Stimulated activated CD8-positive, alpha-beta memory T cell treated with anti-CD3 and anti-CD28 coated beads, Interleukin-4, amount 100 ng/mL, for 1 hour (primary cell): ENCODE measurements at places on chromosomes 4 and X.

DNA sequence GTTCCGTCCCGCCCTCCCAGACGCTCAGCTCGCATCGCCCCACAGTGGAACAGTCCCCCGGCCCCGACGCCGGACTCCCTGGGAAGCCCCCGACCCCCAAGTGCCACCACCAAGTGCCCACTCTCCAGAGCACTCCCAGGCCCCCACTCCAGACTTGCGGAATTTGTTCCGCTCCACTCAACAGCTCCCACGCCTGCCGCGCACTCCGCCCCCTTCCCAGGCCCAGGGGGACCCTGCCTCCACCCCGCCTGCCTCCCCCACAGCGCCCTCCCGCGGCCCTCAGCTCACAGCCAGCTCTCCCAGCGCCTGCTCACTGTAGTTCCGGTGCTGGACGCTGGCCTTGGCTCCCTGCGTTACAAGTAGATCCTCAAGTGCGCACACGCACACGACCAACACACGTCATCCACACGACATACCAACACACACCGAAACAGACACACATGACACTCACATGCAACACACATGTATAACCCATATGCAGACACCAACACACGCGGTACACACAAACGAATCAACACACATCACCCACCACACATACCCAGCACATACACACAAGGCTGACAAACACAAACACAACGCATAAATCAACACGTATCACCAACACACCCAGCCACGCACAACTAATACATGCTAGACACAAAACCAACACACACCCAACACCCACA, 8.0 kb downstream of the MSX1 start:
- no peak for DNase-seq

- DNase-seq = no peak
Observed at GRCh38 chr4:114601304-114602052, 2.9 kb downstream of the UGT8 start.

- no peak for DNase-seq
Observed at GRCh38 chr4:47538825-47539154, 53.7 kb downstream of the ATP10D start.

- DNase-seq = no peak
Observed at GRCh38 chrX:499870-500364, 113.2 kb upstream of the PPP2R3B start.

- no peak for DNase-seq
Observed at GRCh38 chr4:127118681-127119080, 514.1 kb upstream of the INTU start.

GRCh38 chr4:2944586-2945526, 18.4 kb downstream of the NOP14 start:
- no peak for DNase-seq

DNA sequence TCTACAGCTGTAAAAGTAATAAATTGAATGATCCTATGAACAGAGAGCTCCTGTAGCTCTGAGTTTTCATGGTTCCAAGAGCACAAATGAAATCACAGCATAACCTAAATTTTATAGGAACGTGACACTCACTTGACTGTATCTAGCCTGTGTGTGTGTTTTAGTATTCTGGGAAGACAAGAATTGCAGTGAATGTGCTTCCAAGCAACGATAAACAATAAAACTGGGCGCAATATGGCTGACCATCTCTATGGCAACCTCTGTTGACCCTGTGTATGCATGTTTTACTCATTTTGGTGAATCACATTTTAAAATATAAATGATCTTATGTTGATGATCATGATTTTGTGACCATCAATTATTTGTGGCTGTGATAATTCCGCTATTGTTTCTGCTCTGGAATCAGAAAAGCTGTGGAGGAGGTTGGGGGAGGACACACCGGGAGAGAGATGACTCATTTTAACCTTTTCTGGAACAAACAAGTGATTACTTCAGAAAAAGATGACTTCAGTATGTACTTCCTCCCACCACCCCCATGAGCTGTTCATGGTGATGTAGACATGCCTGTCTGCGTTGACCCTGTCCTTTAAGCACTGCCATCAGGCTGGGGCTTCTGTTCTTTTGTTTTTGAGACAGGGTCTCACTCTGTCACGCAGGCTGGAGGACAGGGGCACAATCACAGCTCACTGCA, 31.8 kb downstream of the USP11 start:
- no peak for DNase-seq

- DNase-seq = peak; percentile 8
Observed at GRCh38 chr4:76377911-76378310, 43.0 kb downstream of the CCDC158 start.

- no peak for DNase-seq
Observed at GRCh38 chr4:182236186-182236585, 7.0 kb upstream of the TENM3 start.

- DNase-seq = no peak
Observed at GRCh38 chrX:80021621-80022020, 7.1 kb downstream of the TBX22 start.

- no peak for DNase-seq
Observed at GRCh38 chr4:111879539-111879938, 265.7 kb upstream of the FAM241A start.

GRCh38 chrX:10952619-10953018, 158.5 kb upstream of the HCCS start:
- DNase-seq = no peak

DNA sequence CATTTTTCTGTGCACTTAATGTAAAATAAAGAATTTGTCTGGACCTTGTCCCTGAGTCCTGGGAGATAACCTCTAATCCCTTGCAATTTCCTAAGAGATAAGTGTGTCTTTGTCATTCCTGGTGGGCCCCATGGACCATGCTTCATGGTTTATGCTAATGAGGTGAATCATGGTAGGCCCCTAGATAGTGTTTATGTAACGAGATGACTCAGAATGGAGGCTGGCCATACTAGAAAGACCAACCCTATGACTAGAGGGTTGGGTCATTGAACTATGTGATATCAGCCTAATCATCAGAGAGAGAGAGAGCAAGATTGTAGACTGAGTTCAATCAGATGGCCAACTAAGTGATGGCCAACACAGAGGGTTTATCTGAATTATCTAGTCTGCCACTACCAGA, 64.2 kb upstream of the NHSL2 start:
- DNase-seq = no peak

DNA sequence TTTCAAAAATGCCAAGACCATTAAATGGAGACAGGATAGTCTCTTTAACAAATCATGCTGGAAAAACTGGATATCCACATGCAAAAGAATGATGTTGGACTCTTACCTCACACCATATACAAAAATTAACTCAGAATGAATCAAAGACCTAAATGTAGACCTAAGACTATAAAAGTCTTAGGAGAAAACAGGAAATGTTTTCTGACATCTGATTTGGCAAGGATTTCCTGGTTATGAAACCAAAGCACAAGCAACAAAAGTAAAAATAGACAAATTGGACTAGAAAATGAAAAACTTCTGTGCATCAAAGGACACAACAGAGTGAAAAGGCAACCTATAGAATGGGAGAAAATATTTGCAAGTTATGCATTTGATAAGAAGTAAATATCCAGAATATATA, 37.6 kb downstream of the ARFIP1 start:
- DNase-seq = no peak

DNA sequence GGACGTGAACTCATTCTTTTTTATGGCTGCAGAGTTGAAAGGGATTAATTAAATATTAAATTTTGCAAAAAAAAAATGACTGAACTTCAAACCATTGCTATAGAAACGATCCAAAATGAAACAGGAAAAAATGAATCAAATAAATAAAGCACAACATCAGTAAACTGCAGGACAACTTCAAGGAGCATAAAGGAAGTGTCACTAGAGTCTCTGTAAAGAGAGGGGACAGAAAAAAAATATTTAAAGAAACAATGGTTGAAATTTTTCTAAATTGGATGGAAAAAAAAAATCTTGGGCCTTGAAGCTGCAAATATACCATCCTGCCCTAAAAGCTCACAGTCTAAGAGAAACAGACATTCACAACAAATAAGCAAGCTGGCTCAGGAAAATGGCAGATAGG, 339.3 kb upstream of the INTU start:
- no peak for DNase-seq

DNA sequence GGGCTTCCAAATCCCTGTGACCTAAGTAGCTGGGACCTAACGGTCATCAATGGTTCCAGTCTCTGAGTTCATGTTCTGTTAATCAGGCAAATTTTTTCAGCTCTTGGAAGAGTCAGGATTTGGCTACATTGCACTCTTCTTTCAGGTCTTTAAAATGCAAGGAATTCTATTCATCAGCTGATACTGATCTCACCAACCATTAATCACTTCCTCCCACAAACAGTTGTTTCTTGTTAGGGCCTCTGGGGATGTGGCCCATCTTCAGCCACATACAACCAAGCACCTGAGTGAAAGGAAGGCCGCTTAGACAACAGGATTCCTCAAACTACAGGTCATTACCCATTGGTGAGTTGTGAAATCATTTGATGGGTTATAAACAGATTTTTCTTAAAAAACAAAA, 71.7 kb downstream of the FANCB start:
- no peak for DNase-seq

GRCh38 chr4:70705183-70706043, 16.4 kb upstream of the RUFY3 start:
- DNase-seq = no peak

DNA sequence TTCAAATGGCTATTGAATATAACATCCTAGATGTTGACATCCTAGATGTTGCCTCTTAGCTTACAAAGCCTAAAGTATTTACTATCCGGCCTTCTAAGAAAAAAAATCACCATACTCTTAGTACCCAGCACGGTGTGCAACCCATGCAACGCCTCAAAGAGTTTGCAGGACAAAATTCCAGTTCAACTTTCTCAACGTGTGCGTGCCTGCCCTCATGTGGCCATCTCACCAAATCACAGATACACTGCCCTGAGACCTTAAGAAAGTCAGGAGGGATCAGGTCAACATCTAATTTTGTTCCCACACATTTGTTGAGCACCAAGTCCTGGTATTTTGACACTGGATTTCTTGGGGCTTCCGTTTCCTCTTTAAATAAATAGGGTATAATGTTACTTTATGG, 68.3 kb downstream of the CRMP1 start:
- DNase-seq = no peak

GRCh38 chrX:40081679-40082068, 16.1 kb downstream of the BCOR start:
- no peak for DNase-seq

- DNase-seq = no peak
Observed at GRCh38 chr4:126820631-126821030, 812.1 kb upstream of the INTU start.
